Activated CD8-positive, alpha-beta memory T cell treated with anti-CD3 and anti-CD28 coated beads for 1 hour (primary cell): ENCODE measurements at places on chromosomes 16 and 17.

GRCh38 chr17:77933777-77934398, 24.6 kb upstream of the TNRC6C start:
- DNase-seq, result no peak

GRCh38 chr17:27978689-27979175, 63.7 kb upstream of the NLK start:
- DNase-seq, result no peak

- DNase-seq, result no peak
Observed at GRCh38 chr17:51597345-51597744, 337.0 kb downstream of the UTP18 start.

- DNase-seq, result no peak
Observed at GRCh38 chr16:65481956-65482355, 360.1 kb upstream of the CDH11 start.

DNA sequence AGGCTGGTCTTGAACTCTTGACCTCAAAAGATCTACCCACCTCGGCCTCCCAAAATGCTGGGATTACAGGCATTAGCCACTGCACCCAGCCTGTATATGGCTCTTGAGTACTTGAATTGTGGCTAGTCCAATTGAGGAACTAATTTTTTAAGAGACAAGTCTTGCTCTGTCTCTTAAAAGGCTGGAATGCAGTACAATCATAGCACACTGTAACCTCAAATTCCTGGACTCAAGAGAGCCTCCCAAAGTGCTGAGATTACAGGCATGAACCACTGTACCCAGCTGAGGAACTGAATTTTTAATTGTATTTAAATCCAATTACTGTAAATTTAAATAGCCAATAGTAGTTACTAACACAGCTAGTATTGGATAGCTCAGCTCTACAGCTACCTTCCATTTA, 50.6 kb downstream of the MED13 start:
- DNase-seq, result no peak

DNA sequence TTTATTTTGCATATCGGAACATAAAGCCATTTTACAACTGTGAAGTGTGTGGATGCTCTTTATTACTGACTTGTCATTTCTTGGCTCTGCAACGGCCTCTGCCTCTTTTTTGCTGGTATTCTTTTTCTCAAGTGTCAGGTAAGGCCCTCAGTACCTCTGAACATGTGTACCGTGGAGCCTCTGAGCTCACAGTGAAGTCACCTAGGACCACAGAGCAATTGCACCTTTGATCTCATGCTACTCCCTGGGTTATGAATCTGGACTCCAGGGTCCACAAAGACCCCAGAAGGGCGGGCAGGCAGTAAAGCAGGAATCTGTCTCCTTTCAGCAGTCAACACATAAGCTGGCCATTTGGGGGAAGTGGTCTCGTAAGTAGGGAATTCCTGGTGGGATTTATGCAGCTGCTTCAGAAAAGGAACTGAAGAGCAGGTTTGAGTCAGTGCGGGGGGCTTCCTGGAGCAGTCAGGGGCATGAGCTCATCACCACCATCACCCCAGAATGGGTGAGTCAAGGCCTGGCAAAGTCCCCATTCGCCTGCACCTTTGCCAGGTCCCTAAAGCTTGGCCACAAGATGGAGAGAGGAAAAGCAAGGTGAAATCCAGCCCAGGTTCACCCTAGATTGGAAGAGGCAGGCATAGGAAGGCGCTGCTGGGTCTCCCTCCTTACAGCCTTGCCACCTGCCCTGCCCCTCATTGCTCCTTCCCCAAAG, 33.0 kb downstream of the TBX4 start:
- no peak for DNase-seq

DNA sequence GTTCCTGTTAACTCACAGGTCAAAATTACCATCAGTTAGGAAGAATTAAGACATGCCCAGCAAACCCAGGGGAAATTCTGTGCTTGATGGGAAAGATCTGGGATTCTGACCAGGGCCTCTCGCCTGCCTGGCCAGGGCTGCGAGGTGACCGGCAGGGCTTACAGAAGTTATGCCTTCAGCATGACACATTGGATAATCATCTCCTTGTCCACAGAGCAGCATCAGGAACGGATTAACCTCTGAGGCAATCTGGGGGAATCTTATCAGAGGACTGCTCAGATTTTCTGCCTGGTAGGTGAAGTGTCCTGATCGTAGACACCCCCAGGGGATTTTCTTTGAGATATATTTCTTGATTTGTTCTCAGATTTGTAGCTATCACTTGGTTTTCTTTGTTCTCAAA, 172.5 kb downstream of the HS3ST3A1 start:
- DNase-seq, result no peak

- DNase-seq, result no peak
Observed at GRCh38 chr17:82021900-82022309, 773 bp downstream of the CENPX start.

DNA sequence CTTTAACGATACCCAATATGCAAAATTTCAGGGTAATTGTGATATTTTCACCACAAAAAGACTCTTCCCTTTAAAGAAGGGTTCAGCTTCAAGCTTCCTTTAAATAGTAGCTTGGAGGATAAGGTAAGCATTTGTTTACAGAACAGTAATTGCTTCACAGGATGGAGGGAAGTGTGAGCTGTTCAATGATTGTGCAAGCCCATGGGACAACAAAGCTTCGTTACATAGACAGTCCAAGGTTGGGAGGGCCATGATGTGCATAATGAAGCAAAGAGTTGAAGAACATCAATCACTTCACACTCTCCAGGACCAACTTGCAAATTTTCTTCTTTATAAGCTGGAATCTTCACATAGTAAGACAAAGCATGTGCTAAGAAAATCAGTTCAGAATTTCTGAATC, 145.0 kb upstream of the ASIC2 start:
- DNase-seq, result no peak

- DNase-seq, result no peak
Observed at GRCh38 chr17:5715478-5715877, 131.2 kb upstream of the NLRP1 start.

GRCh38 chr16:10612649-10613179, 32.3 kb upstream of the EMP2 start:
- DNase-seq, result no peak

DNA sequence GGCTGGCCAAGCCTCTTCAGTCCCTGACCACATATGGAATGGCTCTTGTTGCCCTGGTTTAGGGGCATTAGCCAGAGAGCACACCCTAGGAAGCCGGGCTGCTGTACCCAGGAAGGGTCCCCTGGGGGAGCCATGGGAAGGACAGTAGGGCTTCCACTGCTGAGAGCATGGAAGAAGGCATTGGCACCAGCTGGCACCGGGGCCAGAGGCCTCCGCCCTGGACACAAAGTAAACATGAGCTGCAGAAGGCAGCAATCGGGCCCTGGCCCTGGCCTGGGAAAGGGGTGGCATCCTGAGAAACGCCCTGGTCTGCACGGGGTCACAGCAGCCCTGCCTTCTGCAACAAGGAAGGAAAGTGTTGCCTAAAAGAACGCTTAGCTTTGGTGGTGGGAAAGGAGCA, 49.4 kb downstream of the VAC14 start:
- no peak for DNase-seq

DNA sequence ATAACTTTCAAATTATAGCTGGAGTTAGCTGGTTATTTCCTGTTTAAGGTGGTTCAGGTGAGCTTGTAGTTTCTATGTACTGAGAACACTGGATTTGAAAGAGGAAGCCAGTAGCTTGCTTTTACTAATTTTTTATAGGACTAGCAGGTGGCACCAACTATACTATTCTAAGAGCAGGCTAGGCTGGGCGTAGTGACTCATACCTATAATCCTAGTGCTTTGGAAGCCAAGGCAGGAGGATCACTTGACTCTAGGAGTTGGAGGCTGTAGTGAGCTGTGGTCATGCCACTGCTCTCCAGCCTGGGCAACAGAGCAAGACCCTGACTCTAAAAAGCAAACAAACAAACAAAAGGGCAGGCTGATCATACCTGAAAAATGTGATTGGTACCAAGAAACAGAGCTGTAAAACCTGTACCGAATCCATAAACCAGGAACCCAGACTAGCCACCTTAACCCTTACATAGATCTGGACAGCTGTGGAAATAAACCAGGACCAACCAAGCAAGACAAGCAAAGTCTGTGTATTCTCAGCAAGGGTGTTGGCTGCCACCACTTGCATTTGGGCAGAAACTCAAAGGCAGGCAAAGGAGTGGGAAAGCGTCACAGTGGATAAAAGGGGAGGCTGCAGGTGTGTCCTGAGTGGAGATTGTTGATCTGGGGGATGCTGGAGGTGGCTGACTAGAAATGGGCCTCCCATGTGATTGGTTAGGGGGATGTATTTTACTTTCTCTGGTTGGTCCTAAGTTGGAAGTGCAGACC, 36.3 kb downstream of the SLC47A1 start:
- DNase-seq, result no peak

DNA sequence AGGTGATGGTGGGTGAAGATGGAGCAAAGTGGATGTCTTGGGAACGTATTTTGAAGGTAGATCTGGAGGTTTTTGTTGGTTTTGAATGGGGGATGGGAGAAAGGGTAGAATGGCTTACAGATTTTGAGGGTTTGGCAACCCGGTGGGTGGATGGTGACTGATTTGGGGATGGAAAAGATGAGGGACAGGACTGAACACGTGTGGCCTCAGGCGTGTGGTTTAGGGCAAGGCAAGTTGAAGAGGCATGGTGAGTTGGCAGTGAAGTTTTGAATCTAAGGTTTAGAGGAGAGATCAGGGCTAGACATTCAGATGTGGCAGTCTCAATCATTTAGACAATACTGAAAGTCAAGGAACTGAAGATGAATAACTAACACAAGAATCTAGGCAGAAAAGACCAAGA, 5.0 kb upstream of the DCTPP1 start:
- no peak for DNase-seq

DNA sequence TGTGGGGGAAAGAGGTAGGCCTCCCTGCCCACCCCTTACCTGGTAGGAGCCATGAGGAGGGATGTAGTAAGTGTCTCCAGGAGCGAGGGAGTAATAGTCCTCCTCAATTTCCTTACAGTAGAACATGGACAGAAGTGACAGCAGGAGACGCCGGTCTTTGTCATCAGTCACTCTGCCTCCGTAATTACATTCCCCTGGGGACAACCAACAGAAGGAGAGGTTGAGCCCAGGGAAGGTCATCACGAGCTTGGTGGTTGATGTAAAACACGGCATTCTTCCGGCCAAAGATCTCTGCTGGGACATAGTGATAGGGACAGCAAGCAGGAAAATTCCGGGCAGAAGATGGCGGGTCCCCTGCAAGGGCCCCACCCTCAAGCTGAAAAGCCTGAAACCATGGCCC, 47.9 kb downstream of the LYRM1 start:
- DNase-seq, result no peak

- DNase-seq, result no peak
Observed at GRCh38 chr17:8696906-8697305, 47.7 kb downstream of the CCDC42 start.

DNA sequence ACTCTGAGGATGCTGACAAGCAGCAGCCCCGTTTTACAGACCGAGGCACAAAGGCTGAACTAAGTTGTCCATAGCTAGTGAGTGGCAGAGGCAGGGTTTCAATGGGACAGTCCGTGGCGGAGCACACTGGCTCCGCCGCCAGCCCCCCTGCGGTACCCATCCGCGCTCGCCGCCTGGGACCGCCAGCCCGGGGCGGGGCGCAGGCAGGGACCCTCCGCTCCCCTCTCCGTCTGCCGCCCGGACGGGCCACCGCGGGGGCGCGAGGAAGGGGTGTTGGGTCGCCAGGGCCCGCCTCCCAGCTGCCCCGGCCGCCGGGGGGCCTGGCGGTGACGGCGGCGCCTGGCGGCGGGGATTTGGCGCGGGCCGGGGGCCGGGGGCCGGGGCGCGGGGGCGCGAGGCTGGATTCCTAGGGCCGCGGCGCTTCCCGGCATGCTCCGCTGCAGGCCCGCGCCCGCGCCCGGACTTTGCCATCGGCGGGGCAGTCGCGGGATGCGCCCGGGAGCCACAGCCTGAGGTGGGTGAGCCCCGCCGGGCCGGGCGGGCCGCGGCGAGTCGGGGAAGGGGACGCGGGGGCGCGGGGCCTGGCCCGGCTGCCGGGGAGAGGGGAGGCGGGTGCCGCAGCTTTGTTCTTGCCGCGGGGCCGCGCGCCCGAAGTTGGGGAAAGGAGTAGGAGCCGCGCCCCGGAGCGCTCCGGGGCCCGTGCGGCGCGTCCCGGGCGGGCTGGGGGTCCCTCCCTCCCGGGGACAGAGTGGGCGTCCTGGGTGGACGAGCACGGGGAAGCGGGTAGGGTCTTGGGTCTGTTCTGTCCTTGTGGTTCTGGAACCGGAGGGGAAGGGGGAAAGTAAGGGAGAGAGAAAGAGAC, at the start of gene TMEM98:
TSS of gene TMEM98 (plus strand) at position 430 of the 862 bp plus-strand sequence. CDS start 3,376 bp downstream, outside the sequence.
- DNase-seq, result no peak

DNA sequence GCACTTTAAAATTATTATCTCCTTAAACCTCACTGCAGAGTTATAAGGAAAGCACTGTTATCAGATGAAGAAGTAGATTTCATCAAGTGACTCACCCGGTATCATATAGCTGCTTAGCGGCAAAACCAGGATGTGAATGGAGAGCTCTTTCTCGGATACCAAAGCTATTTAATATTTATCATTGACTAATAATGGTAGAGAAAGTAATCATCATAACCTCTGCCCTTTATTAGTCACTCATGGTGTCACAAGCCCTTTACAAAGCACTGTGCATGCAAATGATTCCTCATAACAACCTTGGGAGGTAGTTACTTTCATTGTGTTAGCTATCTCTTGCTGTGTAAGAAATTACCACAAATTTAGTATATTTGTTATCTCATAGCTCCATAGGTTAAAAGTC, 592.9 kb downstream of the MAF start:
- no peak for DNase-seq

DNA sequence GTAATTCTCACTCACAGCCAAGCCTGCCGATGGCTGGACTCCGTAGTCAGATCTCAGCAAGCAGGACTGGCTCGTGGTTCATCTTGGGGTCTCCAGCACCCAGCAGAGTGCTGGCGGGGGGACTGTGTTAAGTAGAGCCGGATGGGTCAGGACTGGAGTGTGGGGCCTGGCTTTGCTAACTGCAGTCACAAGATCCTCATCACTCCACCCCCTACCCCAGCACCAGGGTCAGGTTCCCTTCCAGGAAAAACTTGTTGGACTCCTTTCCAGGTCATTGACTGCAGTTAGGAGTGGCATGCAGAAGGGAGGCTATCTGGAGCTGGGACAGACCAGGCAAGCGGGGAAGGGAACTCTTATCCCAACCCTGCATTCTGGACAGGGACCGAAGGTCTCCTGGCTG, 6.0 kb downstream of the CIITA start:
- DNase-seq, result no peak

GRCh38 chr16:13510425-13511151, 409.4 kb upstream of the ERCC4 start:
- no peak for DNase-seq

DNA sequence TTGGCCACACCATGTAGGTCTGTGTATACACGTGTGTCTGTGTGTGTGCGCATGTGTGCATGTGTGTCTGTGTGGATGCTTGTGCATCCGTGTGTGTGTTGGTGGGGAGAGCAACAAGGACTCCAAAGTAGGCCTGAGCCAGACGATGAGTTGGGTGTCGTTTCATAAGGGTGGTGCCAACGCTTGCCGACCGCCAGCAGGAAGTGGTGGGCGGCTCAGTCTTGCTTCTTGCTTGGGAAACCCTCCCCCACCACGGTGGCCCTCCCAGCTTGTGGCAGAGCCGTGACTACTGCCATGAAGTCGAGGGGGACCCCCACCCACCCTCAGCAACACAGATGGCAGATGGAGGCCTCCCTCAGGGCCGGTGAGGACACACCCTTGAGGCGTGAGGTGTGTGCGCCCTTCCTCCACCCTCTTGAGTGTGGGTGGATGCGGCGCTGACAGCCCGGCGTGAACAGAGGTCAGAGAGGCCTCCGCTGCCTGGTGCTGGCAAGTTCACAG, 17.5 kb downstream of the SBK1 start:
- peak; percentile 75 for DNase-seq

GRCh38 chr17:46195217-46195855, 2.1 kb upstream of the KANSL1 start:
- no peak for DNase-seq
